SHP77 treated with DMSO at 0.1 percent for 48 hours (cell line): ENCODE measurements at places on chromosomes 2 and 18.

DNA sequence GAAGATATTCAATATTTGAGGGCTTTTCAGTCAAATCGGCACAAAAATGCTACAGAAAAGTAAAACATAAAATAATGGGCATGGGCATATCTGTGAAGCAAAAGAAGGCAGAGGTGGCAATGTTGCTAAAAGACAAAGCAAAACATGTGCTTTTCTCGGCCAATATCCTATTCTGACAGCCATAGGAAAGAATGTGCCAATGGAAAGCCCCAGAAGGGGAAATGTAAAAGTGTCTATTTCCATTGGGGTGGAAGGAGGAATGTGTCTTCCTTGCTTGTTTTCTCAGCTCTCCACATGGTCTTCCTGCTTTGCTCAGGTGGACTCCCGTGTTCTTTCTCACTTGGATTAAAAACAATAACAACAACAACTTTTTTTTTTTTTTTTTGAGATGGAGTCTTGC lies 13.7 kb upstream of the PER2 start:
- no peak for DNase-seq

- no peak for DNase-seq
Observed at GRCh38 chr2:111710613-111711012, 173.4 kb downstream of the ANAPC1 start.

- DNase-seq, result no peak
Observed at GRCh38 chr18:5238371-5238976, 41.4 kb upstream of the AKAIN1 start.

DNA sequence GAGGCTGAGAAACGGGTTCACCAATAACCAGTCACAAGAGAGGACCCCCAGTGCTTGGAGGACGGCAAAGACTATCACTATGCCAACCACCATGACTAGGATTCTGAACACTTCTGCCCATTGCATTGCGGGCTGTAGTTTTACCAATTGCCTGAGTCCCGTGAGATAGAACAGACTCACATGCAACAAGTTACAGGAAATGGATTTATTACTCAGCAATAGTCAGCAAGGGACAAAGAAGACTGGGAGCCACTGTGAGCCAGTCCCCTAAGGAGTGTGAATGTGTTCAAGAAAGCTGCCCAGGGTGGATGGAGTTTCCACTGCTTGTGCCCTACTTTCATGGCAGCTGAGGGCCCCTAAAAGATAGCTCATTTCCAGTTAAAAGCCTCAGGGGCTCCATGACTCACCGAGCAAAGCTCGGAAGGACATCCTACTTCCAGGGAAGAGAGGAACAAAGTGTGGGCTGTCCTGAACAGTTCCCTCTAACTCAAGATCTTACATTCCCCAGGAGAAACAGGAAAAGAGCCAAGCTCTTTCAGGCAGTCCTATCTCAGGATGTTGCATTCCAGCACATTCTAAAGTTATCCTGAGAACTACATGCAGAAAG lies 54.4 kb downstream of the SLC4A3 start:
- DNase-seq, result no peak
